ENCODE measurements at places on chromosomes 1 and 21.

GRCh38 chr1:53091841-53092645 is 30.0 kb downstream of the PODN start:
- DNase-seq = no peak

- no peak for DNase-seq
Observed at GRCh38 chr1:32364836-32365235, 2.5 kb downstream of the TSSK3 start.

- no peak for DNase-seq
Observed at GRCh38 chr21:34609933-34610549, 4.9 kb downstream of the RCAN1 start.

GRCh38 chr1:119102051-119102450 is 38.4 kb downstream of the WARS2 start:
- DNase-seq = no peak

- DNase-seq = no peak
Observed at GRCh38 chr1:53378932-53379661, 51.2 kb upstream of the LRP8 start.

GRCh38 chr1:226128487-226129075 is 58.0 kb downstream of the ACBD3 start:
- DNase-seq = no peak

- no peak for DNase-seq
Observed at GRCh38 chr1:62625415-62625814, 28.1 kb downstream of the ANGPTL3 start.

DNA sequence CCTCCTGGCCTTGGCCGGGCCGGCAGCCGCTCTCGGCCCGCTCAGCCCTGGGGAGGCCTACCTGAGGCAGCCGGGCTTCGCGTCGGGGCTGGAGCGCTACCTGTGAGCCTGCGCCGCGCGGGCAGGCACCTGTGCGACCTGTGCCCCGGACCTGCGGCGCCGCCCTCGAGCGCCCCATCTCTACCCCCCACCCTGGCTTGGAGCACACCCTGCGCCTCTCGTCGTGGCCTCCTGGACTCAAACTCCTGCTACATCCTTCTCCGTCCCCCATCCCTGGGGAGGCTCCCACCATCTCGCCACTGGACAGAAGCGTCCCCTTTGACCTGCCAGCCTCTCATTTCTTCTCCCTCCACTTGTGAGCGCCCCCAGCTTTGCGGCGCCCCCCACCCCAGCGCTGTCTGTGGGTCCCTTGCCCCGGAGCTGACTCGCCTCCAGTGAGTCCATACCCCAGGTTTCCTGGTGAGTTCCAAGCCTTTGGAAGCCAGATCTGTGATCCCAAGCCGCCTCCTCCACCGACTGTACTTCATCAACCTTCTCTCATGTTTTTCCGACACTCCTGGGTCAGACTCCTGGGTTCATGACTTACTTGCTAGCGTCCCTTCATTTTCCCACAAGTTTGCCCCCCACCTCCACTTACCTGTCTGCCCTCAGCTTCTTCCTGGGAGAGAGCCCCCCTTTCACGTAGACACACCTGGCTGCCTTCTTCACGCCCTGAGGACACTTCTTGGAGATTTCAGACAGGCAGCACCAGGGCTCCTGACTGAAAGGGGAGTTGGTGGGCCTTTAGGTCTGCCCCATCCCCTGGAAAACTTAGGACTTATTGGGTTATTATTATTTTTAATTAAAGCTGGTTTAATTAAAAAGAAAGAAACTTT is 1.3 kb downstream of the FOXE3 start:
- no peak for DNase-seq

DNA sequence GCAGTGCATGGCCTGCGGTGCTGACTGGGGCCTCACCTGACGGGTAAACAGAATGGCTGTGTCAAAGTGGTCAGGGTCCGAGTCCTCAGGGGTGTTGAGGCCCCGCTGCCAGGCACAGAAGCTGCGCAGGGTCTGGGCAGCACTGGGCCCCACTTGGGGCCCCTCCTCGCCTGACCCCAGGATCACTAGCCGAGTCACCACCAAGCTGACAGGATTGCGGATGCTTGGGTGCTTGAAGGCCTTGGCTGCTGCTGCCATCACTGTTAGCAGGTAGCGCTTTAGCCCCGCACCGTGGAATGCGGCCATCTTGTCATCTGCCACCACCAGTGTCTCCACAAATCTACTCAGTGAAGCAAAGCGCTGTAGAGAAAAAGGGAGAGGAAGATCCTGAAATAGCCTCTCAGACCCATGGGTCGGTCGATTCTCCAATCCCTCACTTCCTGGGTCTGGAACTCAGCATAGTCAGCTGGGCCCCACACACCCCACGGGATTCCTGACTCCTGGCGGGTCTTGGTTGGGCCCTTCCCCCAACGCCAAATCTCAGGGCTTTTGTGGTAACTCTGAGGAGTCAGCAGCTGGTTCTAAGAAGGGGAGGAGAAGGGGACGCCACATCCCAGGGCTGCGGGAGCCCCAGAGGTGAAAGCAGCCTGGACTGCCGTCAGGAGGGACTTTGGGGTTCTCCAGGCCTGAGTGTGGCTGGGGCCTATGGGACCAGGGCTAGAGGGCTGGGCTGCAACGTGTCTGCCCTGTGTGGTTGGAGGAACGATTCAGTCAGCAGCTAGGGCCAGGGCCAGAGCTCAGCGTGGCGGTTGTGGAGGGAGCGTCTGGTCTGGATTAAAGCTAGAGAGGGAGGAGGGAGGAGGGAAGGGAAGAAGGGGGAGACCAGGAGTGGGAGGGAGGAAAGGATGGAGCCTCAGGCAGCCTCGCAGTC is 2.1 kb downstream of the ADAMTS4 start:
- DNase-seq = no peak

DNA sequence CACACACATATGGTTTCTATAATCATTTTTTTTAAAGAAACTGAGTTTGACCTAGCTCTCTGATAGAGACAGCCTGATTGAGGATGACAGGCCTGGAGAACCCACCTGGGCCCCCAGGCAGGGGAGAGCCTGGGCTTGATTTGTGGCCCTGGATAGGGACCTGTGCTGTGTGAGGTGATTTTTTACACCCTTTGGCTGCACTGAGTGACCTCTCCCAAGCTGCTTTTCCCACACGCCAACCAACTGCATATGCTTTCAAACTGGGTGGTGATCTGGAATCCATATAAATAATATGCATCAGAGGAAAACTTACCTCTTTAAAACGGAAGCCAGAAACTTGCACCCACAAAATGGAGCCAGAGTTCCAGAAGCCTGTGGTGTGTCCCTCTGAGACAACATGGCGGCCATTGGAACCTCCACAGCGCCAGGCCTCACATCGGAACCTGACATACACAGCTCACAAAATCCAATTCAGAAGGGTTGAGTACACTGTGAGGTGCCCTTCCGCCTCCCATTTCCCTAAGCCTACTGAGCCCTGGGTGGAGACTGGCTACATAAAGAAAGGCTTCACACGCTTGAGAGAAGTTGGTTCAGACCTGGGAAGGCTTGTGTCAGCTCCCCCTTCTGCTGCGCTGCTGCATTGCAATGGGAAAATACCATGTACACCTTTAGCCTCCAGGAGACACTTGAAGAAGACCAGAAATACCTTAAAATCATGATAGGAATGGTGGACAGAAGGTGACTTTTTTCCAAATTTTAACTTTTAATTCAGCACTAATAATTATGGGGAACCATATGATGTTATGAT is 160.7 kb downstream of the HHIPL2 start:
- DNase-seq = no peak

DNA sequence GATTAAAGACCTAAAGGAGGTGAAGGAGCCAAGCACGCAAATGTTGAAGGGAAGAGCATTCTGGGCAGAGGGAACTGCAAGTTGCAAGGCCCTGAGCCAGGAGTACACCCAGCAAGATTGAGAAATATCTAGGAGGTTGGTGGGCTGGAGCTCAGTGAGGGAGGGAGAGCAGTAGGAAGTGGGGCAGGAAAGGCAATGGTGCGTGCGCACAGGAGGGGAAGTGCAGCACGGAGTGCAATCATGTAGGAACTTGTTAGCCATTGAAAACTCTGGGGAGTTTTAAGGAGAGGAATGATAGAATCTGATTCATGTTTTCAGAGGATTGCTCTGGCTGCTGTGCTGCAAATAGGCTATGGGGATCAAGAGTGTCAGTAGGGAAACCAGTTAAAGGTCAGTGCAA is 13.2 kb upstream of the IGSF3 start:
- no peak for DNase-seq

DNA sequence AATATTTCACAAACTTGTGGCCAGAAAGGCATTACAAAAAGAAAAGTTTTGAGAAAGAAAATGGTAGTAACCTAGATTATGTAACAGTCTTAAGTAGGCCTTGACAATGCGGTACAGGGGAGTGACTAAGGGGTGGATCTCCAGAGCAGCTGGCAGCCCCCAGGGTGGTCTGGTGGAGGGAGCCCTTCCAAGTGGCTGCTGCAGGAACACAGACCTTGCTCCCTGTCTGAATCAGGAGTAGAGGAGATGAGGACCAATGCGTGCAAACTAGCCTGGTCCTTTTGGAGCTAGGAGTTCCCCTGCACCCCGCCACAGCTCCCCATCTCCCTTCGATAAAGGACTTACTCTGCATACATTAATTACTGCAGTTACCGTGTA is 189.0 kb downstream of the NFIA start:
- DNase-seq = no peak

GRCh38 chr1:156760092-156760795 is 7.1 kb upstream of the PRCC start:
- DNase-seq = no peak

GRCh38 chr21:34670962-34671348 is 2.2 kb downstream of the CLIC6 start:
- DNase-seq = no peak

DNA sequence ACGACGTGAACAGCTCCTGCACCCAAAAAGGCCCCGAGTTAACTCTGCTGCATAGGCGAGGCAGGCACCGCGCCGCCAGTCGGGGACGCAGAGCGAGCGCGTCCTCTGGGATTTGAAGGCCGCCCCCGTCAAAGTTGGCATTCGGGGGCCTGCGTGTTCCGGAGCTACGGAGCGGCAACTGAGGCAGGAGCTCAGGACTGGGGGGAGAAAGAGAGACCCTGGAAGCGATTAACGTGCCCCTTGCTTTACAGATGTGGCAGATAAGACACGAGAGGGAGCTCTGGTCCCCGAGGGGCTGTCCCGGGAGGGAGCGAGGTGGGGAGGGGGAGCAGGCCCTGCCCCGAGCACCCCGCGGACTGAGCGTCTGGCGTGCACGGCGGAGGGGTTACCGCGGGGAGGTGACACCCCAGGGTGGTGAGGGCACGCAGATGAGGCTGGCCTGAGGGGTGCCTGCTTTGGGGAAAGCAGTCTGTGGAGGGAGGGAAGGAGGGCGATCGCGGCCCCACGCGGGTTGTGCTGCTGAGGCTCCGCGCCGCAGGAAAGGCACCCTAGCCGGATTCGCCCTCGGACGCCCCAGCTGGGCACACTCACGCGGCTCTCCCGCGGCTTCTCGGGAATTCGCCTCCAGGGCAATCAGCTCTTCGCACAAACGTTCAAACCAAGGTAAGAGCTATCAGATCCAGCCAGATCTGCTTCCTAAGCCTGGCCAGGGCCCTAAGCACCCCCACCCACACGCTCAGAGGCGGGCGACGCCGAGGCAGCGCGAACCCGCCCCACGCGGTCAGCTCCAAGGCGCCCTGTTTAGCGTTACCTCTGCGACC is 26.5 kb downstream of the ACTA1 start:
- no peak for DNase-seq

DNA sequence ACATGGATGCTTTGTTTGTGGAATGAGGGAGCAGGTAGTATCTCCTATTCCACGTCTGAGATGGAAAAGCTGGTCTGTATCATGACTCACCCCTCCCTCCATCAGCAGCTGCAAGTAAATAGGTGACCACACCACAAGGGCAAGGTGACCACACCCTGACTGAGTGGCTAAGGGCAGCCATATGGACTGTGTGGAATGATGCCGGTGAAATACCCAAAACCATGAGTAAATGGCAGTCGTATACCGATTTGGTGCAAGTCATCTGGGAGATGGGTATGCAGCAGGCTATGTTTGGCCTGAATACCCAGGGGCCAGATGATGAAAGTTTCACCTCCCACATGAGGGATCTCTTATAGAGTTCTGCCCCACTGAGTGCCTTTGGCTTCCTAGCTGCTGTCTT is 15.8 kb upstream of the UBE2U start:
- DNase-seq = no peak

- DNase-seq = no peak
Observed at GRCh38 chr1:204528241-204528640, 12.0 kb downstream of the MDM4 start.

DNA sequence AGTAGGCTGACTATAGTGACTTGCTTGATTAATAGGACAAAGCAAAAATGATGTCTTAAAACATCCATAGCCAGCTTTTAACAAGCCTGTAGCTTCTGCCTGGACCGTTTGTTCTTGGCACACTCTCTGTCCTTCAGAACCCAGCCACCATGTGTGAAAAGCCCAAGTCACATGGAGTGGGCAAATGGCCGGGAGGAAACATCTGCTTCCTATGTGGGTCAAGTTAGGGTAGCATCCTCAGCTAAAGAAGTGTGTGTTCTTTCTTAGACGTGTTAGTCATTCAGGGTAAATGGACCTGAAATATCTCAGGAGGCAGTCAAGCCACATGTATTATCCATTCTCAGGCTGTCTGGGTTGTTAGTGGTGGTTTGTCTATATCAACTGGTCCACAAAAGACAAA is 23.4 kb downstream of the RD3 start:
- no peak for DNase-seq

DNA sequence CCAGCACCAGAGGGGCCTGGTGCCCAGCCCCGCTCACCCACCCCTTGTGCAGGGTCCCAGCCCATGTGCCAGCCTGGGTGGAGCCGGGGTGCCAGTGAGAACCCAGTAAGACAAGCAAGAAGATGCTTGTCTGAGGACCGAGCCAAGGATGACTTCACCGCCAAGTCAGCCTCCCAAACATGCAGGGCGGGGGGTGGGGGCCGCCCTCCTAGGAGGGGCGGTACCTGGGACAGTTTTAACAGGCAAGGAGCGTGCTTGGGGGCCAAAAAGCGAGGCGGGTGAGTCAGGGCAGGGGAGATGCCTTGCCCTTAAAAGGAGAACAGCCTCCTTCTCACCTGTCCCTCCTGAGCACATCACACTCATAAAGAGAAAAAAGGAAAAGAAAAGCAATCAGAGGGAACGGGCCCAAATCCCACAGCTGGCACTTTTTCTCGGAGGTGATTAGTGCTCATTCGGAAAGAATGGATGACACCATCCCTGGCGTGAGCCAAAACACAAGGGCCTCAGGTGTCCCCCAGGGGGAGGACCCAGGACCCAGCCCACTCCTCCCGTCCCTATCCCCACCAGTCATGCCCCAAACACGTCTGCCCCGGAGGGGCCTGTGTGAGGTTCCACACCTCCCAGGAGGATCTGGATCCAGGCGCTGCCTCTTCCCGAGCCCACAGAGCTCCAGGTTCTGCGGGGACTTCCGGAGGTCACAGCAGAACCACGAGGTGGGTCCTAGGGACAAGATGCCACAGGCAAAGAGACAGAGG is 77.6 kb upstream of the IFFO2 start:
- DNase-seq = no peak

- no peak for DNase-seq
Observed at GRCh38 chr1:230194525-230194924, 127.5 kb downstream of the GALNT2 start.

DNA sequence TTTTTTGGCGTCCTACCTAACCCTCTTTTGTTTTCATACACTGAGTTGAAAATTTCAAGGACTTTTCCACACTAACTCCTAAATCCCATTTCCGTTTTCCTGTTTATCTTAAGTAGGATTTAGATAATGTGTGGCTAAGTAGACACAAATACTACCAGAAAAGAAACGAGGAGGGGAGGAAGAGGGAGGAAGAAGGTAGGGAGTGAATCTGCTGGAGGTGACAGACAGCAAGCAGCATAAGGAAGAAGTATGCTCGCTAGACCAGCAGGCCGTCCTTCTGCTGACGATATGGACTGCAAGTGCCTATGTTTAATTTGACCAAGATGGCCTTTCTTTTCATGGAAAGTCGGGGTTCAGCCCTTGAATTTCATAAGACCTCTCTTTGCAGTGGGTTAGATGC is 256.9 kb upstream of the RAB4A start:
- no peak for DNase-seq

GRCh38 chr21:43341378-43342161 is 85.4 kb downstream of the SIK1 start:
- DNase-seq = no peak
